ENCODE measurements at places on chromosomes 6 and 20.
A peak's percentile ranks its signal among the peaks of the same experiment; 100 is the strongest.

- no peak for DNase-seq
Measured at GRCh38 chr6:11727346-11727997, 51.1 kb downstream of the ADTRP start.

DNA sequence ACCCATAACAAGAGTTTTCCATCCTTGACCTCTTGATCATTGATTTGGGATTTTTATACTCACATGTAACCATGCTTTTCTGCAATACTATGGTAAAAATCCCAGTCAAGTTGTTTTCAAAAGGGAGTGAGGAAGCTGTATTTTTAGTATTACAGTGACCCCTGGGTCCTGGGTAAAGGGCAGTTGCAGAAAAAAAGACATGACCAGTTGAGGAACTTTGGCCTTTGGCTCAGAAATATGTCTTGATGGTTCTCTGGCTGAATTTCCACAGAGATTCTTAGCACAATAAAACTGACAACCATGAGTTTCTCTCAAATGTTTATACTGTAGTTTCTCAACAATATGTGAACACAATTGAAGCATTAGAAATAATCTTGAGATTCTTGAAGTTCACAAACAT is 28.6 kb upstream of the PRL start:
- DNase-seq, result no peak

- no peak for DNase-seq
Measured at GRCh38 chr6:41713159-41713649, 22.2 kb downstream of the TFEB start.

DNA sequence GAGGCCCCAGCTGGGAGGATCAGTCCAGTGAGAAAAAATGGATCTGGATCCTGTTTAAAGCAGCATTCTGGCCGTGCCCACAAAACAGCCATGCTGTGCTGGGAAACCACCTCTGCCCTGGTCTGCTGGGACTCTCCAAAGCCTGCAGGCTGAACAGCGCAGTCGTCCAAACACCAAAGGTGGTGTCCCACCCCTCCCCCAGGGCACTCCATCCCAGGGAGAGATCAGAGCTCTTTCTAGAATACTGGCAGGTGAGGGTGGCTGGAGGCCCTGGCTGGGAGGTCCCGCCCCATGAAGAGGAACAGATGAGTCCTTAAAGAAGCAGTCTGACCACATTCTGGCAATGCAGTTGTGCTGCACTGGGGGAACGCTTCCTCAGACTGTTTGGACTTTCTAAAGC is 84.6 kb downstream of the MRAP2 start:
- no peak for DNase-seq

DNA sequence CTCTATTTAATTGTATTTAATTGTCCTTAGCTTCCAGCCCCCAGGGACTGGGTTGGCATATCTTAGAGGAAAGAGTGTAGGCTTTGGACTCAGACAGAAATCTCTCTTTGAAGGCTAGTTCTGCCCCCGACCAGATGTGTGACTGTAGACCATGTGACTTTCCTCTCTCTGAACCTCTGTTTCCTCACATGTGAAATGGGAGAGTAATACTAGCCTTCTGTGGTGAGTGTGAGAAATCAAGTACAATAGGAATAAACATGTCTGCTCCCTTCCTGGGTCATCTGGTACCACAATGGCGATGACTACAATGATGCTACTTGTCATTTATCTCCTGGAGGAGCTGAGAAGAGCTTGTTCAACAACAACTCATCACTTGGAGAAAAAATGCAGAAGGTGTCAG is 179.9 kb downstream of the LRFN2 start:
- no peak for DNase-seq

DNA sequence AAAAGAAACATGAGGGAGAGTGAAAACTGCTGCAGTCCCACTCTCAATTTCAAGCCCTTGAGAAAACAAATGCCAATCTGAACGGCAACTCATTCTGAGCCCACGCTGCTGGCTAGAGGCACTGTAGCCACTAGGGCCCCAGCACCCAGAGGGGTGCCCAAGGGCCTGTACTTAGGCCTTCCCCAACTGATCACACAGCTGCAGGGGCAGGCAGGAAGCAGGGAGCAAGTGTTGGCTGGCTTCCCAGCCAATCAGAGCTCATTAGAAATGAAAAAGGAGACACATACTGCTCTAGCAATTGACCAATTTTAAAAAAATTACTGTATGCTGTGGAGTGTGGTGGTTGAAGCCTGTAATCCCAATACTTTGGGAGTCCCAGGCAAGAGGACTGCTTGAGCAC is 3.7 kb upstream of the BEND3 start:
- DNase-seq, result no peak

- no peak for DNase-seq
Measured at GRCh38 chr6:41050536-41050935, 2.5 kb upstream of the APOBEC2 start.

GRCh38 chr6:12298017-12298978 is 8.1 kb downstream of the EDN1 start:
- no peak for DNase-seq

- DNase-seq, result no peak
Measured at GRCh38 chr6:5501837-5502236, 240.5 kb downstream of the FARS2 start.

DNA sequence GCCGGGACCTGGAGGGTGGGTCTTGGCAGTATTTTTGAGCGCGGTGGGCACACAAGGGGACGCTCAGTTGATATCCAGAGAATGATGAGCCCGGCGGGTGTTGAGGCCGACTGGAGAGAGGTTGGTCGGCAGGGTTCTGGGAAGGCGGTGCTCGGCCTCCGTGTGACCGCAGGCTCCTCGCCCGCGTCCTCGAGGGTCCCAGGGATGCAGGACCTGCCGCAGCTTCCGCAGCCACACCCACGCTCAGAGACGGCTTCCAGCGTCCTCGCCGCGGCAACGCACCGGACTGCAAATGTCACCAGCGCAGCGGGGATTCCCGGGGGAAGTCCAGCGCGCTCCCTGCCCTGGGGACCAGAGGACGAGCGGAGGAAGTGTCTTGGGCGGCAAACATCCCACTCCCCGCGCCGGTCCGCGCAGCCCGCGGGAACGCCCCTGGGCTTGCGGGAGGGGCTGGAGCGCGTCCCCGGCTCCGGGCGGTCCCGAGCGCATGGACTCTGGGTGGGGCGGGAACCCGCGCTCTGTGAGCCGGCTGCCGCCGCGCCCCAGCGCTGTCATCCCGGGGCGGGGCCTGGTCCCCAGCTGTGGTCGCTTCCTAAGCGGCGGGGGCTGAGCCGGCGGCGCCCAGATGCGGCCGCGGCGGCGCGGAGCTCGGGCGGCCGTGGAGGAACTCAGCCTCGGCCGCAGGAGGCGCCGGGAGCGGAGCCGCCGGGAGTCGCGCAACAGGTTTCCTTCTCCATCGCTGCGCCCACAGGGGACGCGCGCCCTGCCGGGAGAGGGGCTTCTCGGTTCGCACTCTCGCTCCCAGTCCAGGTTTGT is at the start of gene STX11:
STX11 (plus strand) TSS at position 624 of the 816 bp plus-strand sequence. CDS start 36,111 bp downstream, outside the sequence.
- DNase-seq, result peak; percentile 61

GRCh38 chr6:41025966-41026530 is 13.0 kb downstream of the UNC5CL start:
- DNase-seq, result no peak

GRCh38 chr6:17349427-17349826 is 44.0 kb upstream of the CAP2 start:
- DNase-seq, result no peak

DNA sequence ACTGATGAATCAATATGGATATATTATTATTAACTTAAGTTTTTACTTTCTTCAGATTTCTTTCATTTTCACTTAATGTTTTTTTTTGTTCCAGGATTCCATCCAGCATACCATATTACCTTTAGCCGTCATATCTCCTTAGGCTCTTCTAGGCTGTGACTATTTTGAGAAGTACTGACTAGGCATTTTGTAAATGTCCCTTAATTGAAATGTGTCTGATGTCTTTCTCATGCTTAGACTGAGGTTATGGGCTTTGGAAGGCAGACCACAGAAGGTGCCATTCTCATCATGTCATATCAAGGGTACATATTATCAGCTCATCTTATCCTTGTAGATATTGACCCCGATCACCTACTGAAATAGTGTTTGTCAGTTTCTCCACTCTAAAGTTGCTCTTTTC is 101.3 kb downstream of the FOXO3 start:
- no peak for DNase-seq
